ENCODE measurements at places on chromosomes 12 and 14.

- peak; percentile 46 for DNase-seq
Observed at GRCh38 chr12:11650286-11651281, 1.1 kb downstream of the ETV6 start.

- DNase-seq, result no peak
Observed at GRCh38 chr14:105141486-105142281, 26.9 kb downstream of the JAG2 start.

DNA sequence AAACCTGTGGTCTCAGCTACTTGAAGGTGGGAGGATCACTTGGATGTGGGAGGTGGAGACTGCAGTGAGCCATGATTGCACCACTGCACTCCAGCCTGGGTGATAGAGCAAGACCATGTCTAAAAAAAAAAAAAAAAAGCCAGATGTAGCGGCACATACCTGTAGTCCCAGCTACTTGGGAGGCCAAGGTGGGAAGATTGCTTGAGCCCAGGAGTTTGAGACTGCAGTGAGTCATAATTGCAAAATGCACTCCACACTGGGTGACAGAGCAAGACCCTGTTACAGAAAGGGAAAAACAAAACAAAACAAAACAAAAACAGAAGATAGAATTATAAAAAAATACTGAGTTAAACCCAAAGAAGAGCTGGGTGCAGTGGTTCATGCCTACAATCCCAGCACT, 29.1 kb upstream of the APOF start:
- DNase-seq, result no peak

- no peak for DNase-seq
Observed at GRCh38 chr12:18261273-18261672, at the start of gene PIK3C2G. Gene PIK3C2G, plus strand, starts transcription at chr12:18261518. Its CDS starts 20,564 bp downstream, at chr12:18282082.

GRCh38 chr12:101637936-101638335, 43.2 kb downstream of the MYBPC1 start:
- DNase-seq, result no peak

DNA sequence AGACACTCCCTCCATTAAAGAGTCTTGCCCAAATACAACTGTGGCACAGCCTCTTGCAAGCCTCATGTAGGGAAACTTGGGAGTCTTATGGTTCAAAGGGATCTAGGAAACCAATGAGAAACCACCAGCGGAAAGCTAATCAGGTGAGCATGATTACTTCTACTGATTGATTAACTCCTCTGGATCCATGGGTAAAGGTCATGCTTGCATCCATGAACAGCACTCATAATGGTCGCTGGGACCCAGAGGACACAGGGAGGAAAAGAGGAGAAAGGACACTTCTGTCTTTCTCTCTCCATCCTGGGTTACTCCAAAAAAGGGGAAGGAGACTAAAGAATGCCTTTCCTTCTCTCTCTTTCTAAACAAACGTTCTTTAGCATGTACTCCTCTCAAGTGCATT, 1397.2 kb downstream of the LRFN5 start:
- peak; percentile 3 for DNase-seq
